NCI-H774 (cell line): ENCODE measurements at places on chromosomes 4 and X.

DNA sequence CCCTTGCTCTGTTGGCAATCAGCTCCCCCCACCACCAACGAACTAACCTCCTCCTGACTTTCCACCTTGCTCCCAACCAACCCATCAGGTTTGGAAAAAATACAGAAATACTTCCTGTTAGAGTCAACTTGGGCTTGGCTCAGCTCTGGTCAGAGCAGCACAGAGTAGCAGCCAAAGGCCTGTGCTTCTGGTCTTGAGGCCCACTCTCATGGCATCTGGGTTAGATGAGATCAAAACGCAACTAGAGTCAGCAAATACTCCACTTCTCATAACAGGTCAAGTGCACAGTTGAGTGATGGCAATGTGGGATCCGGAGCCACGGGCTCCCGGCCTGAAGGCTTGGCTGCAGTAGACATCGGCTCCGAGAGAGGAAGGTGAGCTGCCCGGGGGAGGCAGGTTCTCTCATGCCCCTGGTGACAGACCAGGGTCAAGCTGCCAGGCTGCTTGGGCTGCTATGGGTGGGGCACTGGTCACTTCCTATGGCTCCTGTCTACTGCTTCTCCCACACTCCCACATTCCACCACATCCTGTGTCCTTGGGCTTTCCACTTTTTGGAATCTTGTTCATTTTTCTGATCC is 34.8 kb downstream of the ZNF185 start:
- DNase-seq: no peak

- no peak for DNase-seq
Observed at GRCh38 chr4:120809518-120809917, 113.0 kb downstream of the PRDM5 start.

DNA sequence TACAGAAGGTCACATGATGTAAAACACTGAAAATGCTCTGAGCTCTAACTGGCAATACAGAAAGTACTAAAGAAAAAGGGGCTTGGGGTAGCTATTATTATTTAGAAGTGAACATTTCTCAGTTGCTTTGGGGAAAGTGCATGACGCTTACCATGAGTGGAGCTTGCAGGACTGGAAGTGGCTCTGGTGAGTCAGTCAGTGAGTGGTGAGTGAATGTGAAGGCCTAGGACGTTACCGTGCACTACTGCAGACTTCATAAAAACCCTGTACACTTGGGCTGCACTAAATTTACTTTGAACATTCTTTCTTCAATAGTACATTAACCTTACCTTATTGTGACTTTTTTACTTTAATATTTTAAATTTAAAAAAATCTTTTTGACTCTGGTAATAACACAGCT is 89.3 kb upstream of the ENPP6 start:
- no peak for DNase-seq

DNA sequence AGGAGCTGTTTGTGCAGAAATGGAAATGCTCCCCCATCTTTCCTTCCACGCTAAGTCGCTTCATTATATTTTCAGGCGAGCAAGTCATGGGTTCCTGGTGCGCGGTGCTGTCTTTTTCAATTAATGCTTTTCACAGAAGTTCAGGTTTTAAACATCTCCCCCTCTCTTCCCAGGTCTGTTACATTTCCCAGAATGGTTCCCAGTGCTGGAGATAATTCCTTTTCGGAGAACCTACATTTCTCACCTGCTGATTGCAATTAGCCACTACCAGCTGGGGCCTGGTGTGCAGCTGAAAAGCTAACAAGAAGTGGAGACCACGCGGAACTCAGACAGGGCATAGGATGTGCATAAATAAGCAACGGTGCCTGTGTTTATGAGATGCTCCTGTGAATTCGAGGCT is 217.8 kb downstream of the MID1IP1 start:
- no peak for DNase-seq

- DNase-seq: no peak
Observed at GRCh38 chr4:41141900-41142299, 72.4 kb downstream of the APBB2 start.

DNA sequence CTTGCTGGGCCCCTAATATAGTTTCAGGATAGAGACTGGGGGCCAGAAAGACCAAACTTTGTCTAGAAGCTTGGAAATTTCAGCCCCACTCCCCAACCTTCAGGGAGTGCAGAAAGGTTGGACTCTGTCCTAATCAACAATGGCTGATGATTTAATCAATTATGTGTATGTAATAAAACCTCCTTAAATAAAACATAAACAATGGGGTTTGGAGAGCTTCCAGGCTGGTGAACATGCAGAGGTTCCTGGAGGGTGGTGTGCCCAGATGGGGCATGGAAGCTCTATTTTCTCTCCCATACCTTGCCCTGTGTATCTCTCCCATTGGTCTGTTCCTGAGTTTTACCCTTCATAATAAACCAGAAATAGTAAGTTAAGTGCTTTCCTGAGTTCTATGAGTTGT is 174.2 kb downstream of the GC start:
- no peak for DNase-seq
